ENCODE measurements at places on chromosomes 12 and 14. TPM values are rescaled to one million over a fixed set of nuclear protein-coding genes. Genes with fewer than 3 reads are reported as not detected.

The SCN8A gene
- 40.0 TPM for total RNA-seq

The RPGRIP1 gene
- not detected for total RNA-seq

The MUCL1 gene
- total RNA-seq: not detected

The SRRM4 gene
- total RNA-seq: not detected

The A2ML1 gene
- not detected for total RNA-seq

The KLHL42 gene
- 26.0 TPM for total RNA-seq

The SERPINA9 gene
- not detected for total RNA-seq

The CD163L1 gene
- 5.8 TPM for total RNA-seq

The CMAS gene
- 31.9 TPM for total RNA-seq

The CIROP gene
- total RNA-seq: not detected

The MYF6 gene
- not detected for total RNA-seq

The KLC1 gene
- total RNA-seq: 145 TPM

The TSPAN11 gene
- not detected for total RNA-seq

The KRT74 gene
- total RNA-seq: not detected

The SYCP3 gene
- total RNA-seq: 0.30 TPM

The POTEG gene
- total RNA-seq: not detected

The SIX4 gene
- 4.4 TPM for total RNA-seq

The RERG gene
- not detected for total RNA-seq

The ACSS3 gene
- 0.30 TPM for total RNA-seq

The AMN1 gene
- 19.8 TPM for total RNA-seq

The FOXG1 gene
- not detected for total RNA-seq

The GPR135 gene
- total RNA-seq: 0.61 TPM

The CLEC14A gene
- 540 TPM for total RNA-seq

The ESRRB gene
- not detected for total RNA-seq

The MANSC1 gene
- total RNA-seq: 8.8 TPM

The WSCD2 gene
- total RNA-seq: not detected

The RNASE7 gene
- not detected for total RNA-seq

The KRT2 gene
- total RNA-seq: not detected

The CD27 gene
- not detected for total RNA-seq

The LYZ gene
- total RNA-seq: not detected

The PRPH gene
- not detected for total RNA-seq

The ANAPC7 gene
- 53.6 TPM for total RNA-seq

The TAS2R20 gene
- total RNA-seq: 2.4 TPM

The LTBP2 gene
- total RNA-seq: 80.1 TPM

The C12orf56 gene
- total RNA-seq: under 0.01 TPM

The HOXC13 gene
- not detected for total RNA-seq

The KLHL33 gene
- not detected for total RNA-seq

The NRXN3 gene
- under 0.01 TPM for total RNA-seq

Measured in epithelial cell of umbilical artery (primary cell).